Activated CD4-positive, alpha-beta T cell treated with anti-CD3 and anti-CD28 coated beads for 36 hours (primary cell): ENCODE measurements at places on chromosomes 16 and 17. TPM values are rescaled to one million over a fixed set of nuclear protein-coding genes. Genes with fewer than 3 reads are reported as not detected.

DNA sequence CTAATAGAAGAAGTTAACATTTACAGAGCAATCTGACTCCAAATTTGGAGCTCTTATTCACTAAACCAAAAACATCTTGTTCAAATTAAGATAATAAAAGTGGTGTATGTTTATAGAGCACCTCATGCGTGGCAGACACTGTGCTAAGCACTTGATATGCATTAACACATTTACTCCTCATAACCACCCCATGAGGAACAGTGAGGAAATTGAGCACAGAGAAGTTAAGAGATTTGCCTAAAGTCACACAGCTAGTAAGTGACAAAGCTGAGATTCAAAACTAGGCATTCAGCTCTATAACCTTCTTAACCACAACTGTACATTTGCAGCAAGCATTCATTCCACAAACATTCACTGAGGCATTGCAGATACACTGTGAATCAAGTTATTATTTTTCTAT is 94.0 kb downstream of the VAT1L start:
- no peak for DNase-seq

GRCh38 chr16:84617041-84617790 is 662 bp downstream of the COTL1 start:
- peak; percentile 78 for DNase-seq

DNA sequence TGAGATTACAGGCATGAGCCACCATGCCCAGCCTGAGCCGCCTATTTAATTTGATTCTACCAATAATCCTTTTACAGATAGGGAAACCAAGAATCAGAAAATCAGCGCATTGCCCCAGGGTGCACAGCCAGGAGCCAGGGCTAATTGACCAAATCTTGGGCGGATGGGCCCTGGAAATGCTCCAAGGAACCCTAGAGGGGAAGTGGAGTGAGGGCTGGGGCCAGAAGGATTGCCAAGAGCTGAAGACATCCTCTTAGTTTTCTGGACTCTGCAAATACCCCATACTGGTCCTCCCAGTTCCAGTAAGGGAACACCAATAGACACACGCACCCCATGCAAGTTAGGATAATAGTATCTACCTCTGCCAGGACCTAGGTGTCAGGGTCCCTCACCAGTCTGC is 3.8 kb downstream of the FHOD1 start:
- DNase-seq: no peak

GRCh38 chr17:57016764-57017116 is 38.8 kb downstream of the SCPEP1 start:
- no peak for DNase-seq

Gene KRTAP9-4
- total RNA-seq: not detected

DNA sequence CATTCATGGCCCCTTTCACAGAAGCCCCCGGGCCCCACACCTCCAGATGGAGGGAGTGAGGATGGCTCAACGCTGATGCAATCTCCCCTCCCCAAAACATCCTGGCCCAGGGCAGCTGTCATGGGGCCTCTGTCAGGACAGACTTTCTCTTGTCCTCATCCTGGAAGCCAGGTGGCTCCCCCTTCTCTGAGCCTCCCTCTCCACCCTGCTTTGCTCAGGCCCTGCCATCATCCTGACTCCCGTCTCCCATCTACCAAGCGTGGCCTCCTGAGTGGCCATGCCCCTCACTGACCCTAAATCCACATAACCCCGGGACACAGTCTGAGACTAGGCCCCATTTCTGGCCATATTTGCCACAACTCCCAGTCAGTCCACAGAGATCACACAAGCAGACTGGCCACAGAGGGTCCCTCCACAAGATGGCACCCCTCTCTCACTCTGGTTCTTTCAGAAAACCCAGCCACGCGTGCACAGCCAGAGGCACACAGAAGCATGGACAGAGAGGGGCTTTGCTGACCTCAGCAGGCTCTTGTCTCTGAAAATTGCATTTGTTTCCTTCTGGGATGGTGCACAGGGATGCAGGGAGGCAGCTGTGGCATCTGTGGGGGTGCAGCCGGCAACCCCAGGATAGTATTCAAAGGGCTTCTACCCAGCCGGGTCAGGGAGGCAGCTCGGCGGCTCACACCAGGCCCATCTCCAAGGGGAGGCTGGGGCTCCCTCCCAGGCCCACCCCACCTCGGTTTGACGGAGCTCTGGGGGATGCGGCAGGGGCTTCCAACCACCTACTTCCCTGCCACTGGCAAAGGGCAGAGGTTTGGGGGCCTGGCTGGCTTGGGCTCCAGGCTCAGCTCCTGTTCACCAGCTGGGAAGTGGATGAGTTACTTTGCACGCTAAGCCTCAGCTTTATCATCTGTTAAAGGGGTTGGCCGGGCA is 16.9 kb downstream of the DOC2B start:
- peak; percentile 45 for DNase-seq
